ENCODE measurements at places on chromosomes 7 and 10.
A peak's percentile ranks its signal among the peaks of the same experiment; 100 is the strongest.

- DNase-seq: peak; percentile 21
Measured at GRCh38 chr7:91046322-91047089, 217.7 kb upstream of the FZD1 start.

DNA sequence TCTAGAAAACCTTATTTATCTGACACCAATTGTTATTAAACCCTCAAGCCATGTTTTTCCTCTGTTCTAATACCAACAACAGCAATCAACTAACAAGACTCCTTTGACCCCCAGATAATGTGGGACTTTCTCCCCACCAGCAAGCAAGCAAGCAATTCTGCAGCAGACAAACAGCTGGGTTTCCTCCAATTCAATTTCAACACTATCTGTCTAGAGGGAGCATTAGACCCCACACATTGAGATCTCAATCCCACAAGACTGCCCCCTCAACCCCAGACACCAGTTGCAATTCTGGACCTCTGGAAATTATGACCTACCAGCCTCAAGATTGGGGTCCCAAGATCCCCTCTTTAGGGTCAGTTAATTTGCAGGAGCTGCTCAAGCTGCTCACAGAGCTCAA, 89.4 kb upstream of the TMEM26 start:
- DNase-seq: no peak

DNA sequence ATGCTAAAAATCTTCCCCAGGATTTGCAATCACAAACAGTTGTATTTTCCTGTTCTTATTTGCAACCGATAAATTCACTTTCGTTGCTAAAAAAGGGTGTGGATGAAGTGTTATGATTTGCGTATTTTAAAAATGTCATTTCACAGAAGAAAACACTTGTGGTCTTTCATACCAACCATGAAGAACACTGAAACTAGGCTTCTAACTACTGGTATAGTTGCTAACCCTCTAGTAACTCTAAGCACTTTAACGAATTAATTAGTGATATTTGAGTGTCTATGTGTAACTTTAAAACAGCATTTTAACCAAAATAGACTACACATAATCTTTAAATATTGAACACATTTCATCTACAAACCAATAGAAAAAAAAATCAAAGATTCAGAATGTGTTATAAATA, 188.1 kb upstream of the PTN start:
- no peak for DNase-seq

DNA sequence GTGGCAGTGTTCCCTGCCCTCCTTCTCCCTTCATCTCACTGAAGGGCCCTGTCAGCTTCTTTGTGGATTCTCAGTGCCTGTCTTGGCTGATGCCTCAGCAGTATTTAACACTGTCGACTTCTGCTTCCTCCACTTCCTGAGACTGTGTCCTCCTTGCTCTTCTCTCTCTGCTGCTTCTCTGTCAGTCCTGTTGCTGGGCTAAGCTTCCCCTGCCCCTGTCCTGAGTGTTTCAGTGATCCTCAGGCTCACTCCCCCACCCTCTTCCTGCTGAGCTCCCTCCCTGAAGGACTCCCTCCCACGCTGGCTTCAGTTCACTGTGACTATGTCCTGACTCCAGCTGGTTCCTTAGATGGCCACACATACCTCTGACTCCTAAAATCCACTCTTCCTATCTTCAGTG, 64.9 kb downstream of the CREM start:
- DNase-seq: peak; percentile 65

DNA sequence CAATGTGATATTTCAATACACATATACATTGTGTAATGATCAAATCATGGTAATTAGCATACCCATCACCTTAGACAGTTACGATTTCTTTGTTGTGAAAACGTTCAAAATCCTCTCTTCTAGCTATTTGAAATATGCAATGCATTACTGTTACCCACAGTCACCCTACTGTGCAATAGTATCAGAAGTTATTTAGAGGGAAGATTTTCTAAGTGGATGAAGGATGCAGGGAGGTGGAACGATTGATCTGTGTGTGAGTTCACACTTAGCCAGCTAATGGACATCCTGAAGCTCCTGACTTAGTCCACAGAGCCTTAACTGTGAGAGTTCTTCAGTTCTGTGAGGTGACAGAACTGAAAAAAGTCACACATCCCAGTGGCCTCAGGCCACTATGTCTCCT, 97.2 kb upstream of the LAMB4 start:
- DNase-seq: no peak

- no peak for DNase-seq
Measured at GRCh38 chr7:38478404-38478803, 152.8 kb downstream of the AMPH start.

DNA sequence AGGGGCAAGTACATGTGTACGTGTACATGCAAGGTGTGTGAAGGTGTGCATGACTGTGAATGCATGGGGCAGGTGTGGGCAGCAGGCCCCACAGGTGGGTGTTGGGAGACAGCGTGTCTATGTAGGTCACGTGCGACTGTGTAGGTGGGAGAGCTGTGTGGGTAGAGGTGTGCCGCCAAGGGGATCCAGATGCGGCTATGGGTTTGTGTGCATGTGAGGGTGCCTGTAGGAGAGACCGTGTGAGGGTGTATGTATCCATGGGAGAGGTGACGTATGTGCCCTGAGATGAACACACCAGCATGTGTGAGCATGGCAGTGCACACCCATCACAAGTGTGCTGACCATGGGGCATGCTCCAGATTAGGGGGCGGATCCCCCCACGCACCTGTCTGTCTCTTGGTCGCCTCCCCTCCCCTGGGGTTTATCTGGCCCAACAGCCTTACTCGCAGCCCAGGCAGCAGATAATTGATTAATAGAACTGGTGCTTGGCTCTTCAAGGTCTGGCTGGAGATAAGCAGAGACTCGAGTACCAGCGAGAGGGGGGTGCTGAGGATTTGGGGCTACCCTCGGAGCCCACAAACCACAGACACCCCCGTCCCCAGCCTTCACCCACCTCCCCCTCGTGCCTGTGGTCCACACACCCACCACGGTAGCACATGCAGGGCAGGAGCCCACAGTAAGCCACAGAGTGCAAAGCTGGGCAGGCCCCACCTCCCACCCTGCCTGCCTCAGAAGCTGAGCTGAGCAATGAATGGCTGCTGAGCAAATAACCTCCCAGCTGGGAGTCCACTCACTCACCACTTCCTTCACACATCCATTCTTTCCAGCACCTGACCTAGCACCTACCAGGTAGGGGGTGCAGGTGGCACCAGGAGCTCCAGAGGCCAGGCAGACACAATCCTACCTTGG, 41.4 kb upstream of the ZMIZ1 start:
- no peak for DNase-seq

DNA sequence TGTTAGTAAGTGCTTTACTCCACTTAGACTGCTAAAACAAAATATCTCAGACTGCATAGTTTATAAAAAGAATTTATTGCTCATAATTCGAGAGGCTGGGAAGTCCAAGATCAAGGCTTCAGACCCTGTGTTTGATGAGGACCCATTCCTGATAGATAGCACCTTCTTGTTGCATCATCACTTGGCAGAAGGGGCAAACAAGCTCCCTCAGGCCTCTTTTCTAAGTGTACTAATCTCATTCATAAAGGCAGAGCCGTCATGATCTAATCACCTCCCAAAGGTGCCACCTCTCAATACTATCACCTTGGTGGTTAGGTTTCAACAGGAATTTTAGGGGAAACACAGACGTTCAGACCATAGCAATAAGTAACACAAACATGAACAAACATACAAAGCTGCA, 55.4 kb downstream of the CRPPA start:
- DNase-seq: no peak

- DNase-seq: peak; percentile 6
Measured at GRCh38 chr10:82813856-82814255, 938.9 kb downstream of the NRG3 start.

DNA sequence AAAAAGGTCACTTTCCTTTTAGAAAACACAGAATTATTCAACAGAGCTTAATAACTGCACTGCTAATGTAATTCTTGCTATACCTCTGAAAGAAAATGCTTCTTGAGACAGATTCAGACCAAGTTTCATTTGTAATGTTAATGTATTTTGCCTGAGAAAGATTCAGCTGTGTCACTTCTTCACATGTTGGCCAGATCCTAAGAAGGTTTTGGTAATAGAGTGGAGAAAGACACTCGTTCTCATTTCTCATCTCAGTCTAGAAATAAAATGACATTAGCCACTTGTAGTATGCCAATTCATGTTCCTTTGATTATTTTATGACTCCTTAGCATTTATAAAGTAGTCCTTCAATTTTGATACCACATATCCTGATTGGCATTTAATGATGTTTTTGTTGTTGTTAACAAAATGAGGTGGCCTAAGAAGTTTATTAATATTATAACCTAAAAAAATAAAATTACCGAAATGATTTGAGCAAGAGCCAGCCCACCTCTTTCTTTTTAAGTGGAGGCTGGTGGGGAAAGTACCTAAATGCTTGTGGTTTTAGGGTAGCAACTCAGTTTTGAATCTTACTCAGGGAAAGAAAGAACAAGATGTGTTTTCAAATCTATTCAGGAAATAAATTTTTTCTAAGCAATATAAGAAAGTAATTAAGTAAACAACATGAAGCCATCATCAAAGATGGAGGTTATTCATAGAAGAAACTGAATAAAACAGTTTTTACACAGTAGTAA, 16.4 kb upstream of the ELAPOR2 start:
- DNase-seq: no peak

GRCh38 chr7:132309102-132309805, 267.0 kb downstream of the PLXNA4 start:
- no peak for DNase-seq

- no peak for DNase-seq
Measured at GRCh38 chr10:131186547-131187253, 124.8 kb downstream of the TCERG1L start.

DNA sequence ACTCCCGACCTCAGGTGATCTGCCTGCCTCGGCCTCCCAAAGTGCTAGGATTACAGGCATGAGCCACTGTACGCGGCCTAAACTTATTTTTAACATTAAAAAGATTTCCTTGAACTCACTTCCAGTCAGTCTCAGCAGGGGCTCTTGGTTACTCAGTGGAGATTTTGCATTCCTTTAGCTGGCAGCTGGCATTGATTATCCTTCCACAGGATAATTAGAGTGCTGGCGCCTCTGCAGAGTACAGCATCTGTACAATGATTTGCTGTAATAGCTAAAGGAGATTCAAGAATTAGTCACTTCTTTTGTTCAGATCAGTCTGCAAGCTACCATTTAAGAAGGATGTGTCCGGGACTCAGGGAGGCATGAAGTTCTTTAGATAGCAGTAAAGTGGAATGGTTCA, 125.0 kb upstream of the NPY start:
- no peak for DNase-seq

DNA sequence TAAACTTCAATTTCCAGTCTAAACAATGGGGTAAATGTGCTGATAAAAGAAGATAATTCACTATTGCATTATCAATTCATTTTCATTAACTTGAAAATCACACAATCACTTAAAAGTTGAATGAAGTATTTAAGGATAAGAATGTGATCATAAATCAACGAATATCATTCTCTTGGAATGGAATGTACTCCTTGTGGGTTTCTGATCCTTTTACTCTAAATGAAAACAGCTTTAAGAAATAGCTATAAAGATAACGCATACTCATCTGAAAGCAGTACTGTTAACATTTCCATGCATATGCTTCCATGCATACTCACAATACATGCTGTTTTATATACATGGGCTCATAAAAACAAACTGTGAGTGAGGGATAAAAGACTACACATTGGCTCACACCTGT, 108.8 kb downstream of the ATE1 start:
- DNase-seq: no peak

GRCh38 chr10:58341947-58342346, 7.1 kb downstream of the UBE2D1 start:
- no peak for DNase-seq

DNA sequence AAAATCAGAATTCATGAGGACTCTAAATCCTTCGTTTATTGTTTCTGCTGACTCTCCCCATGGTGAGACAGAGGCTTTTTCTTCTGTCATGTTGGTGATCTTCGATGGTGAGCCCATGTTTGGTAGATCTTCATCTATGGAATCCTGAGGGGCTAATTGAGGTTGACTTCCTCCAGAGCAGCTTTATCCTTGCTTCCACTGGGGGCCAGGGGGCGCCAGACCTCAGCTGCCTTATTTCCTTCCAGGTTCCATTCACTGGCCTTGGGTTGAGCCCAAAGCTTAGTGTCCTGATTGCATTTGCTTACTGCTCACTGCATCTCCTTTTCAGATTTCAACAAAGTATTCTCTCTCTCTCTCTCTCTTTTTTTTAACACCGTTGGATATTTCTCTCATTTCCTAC, 80.7 kb downstream of the GCC1 start:
- DNase-seq: peak; percentile 30

DNA sequence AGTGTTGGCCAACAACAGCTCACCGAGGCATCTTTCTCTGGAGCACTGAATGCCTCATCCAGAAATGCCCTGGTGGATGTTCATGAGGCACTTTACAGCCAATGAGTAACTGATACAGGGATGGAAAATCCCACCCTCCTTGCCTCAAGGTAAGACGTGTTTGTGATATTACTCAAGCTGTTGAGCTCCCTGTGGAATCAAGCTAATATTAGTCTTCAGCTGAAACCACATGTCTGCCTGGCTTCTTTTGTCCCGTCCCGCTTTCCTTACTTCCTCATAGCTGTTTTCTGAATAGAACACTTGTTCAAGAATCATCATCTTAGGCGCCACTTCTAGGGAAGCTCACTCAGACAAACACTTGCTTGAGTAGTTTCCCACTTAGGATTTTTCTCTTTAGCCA, 422.4 kb downstream of the INHBA start:
- DNase-seq: no peak

DNA sequence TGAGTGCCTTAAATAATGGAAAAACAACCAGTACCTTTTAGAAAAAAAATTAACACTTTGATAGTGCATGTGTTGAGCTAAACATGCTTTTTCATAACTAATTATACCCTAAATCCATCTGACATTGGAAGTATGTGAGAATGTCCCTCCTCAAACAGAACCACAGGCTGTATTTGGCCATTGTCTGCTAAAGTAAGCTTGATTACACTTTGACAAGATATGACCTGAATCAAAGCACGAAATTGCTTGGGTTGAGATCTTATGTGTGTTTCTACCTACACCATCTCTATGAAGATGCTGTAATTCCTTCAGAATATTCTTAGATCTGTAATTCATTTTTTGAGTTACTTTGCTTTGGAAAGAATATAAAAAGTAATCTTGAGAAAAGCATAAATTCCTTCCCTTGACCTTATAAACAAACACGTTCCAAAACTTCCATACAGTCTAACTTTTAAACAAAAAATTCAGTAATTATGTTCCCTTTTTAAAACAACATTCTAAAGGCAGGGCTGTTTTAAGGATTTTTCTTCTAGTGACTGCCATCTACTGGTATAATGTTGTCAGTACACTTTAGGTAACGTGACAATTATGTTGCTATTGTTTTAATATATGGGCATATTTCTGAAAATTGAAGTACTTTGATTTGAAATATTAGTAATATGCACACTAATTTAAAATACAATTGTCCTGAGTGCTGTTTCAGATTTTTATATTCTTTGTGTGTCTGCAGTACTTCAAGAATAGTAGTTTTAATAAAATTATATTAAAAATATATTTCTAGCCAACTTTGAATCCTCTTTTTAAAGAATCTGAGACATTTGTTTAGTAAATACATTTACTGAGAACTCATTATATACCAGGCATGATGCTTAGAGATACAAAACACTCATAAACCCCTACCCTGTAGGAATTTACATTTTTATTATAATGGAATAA, 20.9 kb downstream of the CD36 start:
- peak; percentile 64 for DNase-seq

Measured in fibroblast of pulmonary artery (primary cell).